CD4-positive, alpha-beta T cell treated with Interleukin-17A for 4 hours (primary cell): ENCODE measurements at places on chromosomes 6 and 20.

- no peak for DNase-seq
Measured at GRCh38 chr6:138473144-138473543, 26.1 kb downstream of the NHSL1 start.

- DNase-seq, result no peak
Measured at GRCh38 chr6:130421585-130421984, 55.8 kb downstream of the TMEM200A start.

DNA sequence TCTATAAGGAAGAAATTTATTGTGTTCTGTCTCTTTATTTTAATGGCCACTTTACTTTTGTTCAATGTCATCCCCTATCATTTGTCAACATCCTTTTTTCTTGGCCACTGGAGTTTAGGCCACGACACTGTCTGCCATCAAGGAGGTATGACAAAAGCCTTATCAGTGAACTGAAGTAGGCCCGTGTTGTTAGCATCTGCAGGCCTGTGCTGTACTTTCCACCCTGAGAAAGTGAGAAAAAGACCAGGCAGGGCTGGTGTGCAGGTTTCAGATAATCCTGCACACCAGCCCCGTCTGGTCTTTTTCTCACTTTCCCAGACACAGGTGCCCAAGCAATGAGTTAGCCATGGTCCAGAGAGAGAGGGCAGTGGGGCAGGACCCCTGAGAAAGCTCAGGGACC, 57.6 kb downstream of the GOPC start:
- no peak for DNase-seq

- DNase-seq, result peak; percentile 62
Measured at GRCh38 chr6:143337201-143337949, 113.1 kb downstream of the ADAT2 start.

- DNase-seq, result no peak
Measured at GRCh38 chr6:17098538-17098937, 3.3 kb upstream of the STMND1 start.

GRCh38 chr6:134065706-134066105, 13.3 kb upstream of the SLC2A12 start:
- DNase-seq, result peak; percentile 27

DNA sequence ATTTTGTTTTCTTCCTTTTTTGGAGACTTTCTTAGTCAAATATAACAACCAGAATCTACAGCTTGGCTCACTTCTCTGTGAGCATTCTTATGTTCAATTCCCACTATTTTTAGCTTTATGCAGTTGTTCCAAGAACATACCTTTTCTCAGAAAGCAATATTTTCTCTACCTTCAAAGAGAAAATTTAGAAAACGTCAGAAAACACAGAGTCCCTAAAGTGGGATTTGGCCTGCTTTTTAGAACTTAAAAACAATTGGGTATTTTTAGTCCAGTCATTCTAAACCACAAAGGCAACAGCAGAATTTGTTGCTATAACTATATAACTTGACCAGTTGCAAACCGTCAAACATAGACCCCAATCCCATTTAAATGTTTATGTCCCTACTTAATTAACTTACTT, 133.1 kb downstream of the MOXD1 start:
- no peak for DNase-seq

DNA sequence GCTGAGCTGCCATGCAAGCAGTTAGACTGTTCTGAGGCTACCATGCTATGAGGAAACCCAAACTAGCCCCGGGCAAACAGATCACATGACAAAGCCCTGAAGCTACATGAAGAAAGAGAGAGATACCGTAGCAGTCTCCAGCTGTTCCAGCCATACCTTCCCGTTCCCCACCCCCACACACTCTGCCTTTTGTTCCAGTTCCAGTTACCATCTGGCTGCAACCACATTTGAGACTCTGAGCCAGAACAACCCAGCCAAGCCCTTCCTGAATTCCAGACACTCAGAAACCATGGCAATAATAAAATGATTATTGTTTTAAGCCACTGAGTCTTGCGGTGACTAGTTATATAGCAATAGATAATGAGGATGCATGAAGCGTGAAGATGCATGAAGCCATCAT, 28.3 kb downstream of the RIN2 start:
- DNase-seq, result no peak

- DNase-seq, result no peak
Measured at GRCh38 chr6:17808609-17809008, 101.9 kb upstream of the NUP153 start.

DNA sequence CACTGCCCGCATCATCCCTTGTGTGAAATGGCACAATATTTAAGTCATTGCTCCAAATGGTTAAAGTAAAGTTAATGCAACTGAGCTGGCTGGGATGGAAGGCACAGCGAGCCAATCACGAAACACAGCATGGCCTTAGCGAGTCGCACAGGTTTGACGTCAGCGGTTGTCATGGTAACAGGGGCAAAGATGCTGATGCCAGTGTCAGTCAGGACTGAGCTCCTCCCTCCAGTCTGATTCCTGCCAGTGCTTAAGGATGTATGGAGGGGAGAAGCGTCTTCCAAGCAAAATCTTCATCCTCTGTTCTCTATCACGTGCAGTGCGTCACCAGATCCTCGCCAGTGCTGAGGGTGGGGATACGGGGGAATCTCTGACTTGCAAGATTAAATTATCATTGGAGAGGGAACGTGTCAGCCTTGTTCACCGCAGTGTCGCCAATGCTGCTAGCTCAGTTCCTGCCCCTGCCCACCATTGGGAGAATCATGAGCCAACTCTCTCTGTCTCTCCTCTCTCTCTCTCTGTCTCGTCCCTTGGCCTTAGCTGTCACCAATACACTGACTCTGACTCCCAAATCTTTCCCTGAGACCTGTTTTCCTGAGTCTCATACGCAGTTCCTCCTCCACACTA, 24.5 kb downstream of the TSPYL4 start:
- DNase-seq, result peak; percentile 10

DNA sequence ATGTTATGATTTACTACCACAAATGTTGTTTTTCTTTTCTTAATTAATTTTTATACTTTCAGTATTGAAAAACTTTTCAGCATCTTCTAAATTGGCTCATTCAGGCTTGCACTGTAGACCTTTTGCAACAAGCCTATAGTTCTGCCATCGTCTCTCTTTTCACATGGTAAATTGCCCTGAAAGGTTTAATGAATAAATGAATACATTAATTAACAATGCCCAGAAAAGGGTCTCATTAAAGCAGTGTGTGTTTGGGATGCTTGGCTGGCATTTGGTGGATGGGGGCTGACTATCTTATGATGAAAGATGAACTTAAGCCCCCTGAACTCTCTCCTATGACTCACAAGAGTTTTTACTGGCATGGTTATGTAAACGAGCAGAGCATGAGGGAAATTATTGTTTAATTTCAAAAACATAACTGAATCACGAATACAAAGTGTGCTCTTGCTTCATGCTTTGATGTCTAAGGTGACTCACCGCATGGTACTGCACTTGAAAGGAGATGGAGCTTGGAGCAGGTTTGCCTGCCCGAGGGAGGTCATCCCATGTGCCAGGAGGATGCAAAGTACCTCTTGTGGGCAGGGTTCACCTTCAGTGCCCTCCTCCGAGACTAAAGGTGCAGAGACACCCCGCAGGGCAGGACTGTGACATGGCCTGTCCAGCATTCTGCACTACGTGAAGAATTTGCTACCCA, 13.8 kb upstream of the PCK1 start:
- DNase-seq, result no peak

GRCh38 chr6:170021579-170021978, 269.3 kb downstream of the DLL1 start:
- no peak for DNase-seq

DNA sequence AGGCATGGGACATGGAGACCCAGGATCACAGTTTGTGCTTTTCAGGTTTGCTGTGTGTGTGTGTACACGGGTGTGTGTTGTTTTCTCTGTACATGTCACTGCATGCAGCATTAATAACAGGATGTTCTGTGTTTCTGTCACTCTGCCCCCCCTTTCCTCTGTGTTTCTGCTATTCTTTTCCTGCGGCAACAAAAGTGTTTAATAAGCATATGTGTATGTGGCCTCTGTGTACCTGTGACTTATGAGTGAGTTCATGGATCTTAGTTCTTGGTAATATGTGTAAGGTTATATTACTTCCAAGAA, 9.8 kb downstream of the SYNGAP1 start:
- peak; percentile 46 for DNase-seq

GRCh38 chr6:170292407-170293158, 1.7 kb upstream of the DLL1 start:
- peak; percentile 34 for DNase-seq

DNA sequence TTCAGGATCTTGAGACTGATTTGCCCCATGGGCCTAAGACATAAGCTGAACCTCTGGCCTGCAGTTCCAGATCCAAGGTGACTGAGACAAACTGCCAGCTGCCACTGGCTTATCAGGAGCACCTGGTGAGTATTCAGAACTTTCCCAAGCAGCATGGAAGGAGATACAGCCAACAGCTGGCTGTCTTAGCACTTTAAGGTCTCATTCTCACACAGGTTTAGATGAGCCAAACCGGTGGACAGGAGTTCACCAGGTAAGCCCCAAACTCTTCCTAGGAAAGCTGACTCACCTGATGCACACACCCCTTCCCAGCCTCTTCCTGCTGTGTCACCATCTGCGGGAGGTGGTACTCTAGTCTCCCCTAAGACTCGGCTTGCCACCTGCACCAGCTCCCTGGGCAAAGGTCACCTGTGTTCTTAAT, at the start of gene BANF2:
TSS of gene BANF2 (plus strand) at position 36 of the 421 bp plus-strand sequence. CDS start 25,060 bp downstream, outside the sequence.
- no peak for DNase-seq

DNA sequence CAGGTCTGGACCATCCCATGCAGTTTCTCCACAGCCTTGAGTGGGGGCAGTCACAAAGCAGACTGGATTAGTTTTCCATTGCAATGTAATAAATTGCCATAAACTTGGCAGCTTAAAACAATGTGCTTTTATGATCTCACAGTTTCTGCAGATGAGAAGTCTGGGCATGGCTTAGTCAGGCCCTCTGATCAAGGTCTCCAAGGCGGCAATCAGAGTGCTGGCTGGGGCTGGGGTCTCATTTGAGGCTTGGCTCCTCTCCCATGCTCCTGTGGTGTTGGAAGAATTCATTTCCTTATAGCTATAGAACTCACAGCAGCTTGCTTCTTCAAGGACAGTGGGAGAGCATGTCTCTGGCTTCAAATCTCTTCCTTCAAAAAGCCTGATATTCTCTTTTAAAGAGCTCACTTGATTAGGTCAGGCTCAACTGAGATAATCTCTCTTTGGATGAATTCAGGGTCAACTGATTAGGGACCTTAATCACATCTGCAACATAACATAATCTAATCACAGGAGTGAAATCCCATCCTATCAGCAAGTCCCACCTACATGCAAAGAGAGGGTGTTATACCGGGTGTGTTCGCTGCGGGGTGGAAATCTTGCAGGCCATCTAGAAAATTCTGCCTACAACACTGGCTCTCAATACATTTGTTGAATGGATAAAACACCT, 77.4 kb upstream of the SULF2 start:
- DNase-seq, result no peak

DNA sequence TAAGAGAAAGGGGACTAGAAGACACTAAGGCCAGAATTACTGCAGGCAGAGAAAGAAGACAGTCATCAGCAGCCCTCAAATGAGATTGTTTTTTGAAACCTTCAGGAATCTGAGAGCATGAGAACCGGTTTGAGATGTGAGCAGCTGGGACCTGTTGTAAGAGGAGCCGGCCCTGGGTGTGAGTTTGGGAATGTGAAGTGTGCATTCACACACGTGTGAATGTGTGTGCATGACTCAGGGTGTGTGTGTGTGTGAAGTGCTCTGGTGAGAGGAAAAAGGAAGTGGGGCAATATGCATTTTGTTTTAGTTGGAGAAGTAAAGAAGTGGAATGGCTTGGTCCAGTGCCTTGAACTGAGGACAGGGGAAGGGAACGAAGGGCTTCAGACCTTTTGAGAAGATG, 4.3 kb downstream of the SCUBE3 start:
- no peak for DNase-seq

- no peak for DNase-seq
Measured at GRCh38 chr6:128883906-128884305, 968 bp downstream of the LAMA2 start.

DNA sequence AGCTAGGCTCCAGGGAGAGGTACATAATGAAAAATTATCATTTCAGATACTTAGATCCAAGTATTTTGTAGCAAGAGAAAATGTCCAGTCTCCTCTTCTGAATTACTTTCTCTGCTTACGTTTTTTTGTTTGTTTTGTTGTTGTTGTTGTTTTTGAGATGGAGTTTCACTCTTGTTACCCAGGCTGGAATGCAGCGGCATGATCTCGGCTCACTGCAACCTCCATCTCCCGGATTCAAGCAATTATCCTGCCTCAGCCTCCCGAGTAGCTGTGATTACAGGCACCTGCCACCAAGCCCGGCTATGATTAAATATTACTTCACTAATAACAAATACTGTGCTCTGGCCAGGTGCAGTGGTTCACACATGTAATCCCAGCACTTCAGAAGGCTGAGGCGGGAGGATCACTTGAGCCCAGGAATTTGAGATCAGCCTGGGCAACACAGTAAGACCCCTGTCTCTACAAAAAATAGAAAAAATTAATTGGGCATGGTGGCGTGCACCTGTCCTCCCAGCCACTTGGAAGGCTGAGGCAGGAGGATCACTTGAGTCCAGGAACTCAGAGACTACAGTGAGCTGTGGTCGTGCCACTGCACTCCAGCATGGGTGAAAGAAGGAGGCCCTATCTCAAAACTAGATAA, 155.0 kb upstream of the JARID2 start:
- no peak for DNase-seq

DNA sequence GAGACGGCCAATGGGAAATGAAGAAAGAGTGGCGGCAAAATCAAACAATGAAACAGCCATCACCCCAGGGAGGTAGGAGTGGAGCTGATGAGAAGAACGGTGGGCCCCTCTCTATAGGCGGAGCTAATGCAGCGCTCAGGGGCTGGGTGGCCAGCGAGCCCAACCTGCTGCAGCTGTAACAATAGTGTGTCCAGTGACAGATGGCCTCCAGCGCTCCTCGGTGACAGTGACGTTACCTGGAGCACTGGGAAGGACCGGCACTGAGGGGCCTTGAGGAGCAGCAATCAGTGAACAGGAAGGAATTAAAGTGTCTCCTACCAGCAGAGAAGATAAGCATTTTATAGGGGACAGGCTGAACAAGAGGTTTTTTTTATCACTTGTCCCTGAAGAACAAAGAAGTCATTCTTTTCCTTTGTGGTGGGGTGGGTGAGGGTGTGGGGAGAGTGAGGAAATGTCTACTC, 81.6 kb downstream of the FOXA2 start:
- DNase-seq, result no peak

GRCh38 chr6:105785066-105785811, 300.9 kb upstream of the PRDM1 start:
- no peak for DNase-seq

- DNase-seq, result no peak
Measured at GRCh38 chr6:53770780-53771249, 24.0 kb upstream of the LRRC1 start.

GRCh38 chr6:96499781-96500180, 21.8 kb upstream of the UFL1 start:
- DNase-seq, result peak; percentile 60
